GM12864 (cell line): ENCODE measurements at places on chromosomes 5 and 9.

GRCh38 chr5:88863523-88863922, 19.5 kb downstream of the MEF2C start:
- no peak for DNase-seq

DNA sequence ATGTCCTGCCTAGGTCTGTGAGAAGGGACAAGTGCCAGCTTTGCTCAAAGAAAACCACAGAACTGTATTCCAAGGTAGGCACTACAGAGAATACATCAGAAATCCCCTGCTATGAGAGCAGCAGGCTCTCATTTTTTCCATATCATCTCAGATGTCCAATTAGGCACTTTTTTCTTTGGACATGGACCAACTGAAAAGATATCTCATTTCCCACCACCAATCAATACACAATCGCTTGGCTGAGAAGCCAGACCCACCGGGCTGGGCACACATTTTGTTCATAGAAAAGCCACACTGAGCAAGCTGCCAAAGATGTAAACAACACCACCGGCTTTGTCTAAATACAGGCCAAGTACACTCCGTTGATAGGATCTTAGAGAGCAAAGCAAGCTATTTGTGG, 25.9 kb downstream of the STOM start:
- DNase-seq, result no peak

DNA sequence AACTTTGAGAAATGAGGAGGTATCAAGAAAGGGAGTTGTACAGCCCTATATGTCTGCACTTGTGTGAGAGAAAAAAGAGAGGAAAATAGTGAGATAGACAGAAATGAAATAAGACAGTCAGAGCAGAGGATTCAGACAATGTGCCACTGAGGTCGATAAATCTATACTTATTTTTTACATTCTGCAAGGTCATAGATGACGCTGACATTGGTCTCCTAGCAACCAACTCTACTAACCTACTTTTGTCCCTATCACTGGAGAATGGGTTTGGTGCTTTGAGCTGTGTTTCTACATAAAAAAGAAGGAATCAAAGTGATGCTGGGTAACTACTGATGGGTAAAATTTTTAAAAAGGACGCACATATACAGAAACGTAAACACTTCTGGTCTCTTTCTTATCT, 573.3 kb upstream of the RORB start:
- DNase-seq, result no peak

DNA sequence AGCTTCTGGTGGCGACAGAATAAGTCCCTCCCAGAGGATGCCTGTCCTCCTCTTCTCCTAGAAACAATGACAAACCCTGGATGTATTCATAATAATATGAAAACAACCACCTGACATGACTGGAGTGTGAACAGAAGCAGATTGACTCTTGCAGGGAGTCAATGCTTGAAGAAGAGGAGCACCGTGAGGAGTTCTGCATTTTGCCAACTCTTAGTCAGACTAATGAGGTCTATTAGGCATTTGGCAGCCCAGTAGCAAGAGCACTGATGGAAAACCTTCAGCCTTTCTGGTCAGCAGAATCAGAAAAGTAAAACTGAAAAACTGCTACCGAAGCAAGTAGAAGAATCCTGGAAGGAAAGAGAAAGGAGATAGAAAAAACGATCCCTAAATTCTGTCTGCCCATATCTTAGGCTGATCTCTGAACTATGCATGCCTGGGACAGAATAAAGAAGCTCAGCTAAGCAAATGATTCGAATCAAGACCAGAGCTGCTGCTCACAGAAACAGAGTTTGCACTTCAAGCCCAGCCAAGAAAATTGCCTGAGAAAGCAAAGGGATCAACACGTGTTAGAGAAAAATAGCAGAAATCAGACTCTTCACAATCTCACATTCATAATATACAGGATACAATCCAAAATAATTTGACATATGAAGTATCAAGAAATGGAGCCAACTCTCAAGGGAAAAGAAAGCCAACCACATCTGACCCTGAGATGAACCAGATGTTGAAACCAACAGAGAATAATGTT, 69.5 kb upstream of the OSMR start:
- no peak for DNase-seq

DNA sequence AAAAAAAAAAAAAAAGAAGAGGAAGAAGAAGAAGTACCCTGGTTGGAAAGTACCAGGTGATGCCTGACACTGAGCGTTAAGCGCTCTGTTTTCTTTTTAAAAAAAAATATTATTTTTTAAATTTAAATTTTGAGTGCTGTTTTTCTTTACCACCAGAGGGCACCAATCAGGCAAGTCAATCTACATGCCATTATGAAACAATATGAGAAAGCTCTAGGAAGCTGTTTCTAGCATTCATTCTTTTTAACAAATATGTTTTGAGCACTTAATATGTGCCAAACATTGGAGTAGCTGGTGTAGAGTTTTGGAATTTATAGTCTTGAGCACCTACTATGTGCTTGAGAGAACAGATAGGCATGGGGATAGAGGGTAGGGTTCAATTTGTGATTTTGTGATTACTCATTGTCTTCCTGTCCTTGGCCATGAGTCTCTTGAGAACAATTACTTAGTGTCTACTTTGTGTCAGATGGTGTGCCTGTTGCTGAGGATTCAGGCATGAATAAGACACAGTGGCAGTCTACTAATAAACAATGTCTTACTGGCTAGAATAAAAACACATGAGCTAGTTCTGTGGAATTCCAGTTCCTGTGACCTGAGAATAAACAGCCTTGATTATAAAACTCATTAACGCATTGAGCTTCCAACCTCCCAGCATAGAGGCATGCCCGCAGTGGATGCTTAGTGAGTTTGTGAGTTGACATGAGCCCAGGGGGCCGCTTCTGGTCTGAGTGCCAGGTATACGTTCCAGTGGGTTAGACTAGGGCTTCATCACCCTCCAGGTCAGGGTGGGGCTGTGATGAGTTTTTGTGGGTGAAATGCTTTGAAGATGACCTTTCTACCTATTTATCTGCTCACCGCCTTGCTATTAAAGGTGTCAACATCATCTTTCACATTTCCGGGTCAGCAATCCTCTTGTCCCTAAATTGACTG, 3.0 kb upstream of the UBE2R2 start:
- DNase-seq, result no peak

DNA sequence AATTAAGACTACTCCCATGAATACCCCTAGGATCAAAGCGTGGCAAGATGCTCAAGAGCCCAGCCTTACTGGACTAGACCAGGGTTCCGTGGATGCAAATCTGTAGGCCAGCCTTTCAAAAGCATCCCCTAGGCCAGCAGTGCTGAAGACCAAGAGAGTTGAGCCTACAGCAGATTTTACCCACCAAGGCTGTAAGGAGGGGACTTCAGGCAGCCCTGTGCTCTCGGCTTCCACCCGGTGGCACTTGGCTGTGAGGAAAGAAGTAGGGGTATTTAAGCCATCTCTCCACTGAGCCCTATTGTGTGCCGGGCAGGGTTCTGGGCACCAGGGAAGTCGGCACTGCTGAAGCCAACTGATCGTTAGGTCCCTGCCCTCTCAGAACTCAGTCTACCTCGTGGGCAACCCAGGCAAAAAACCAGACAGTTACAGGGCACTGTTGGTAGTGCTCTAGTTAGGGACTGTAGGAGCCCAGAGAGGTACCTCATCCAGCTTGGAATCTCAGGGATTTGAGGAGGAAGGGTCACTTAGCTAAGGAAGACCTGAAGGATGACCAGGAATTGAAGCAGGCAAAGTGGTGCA, 25.5 kb downstream of the TCF7 start:
- DNase-seq, result no peak

- DNase-seq, result no peak
Observed at GRCh38 chr5:67032921-67033664, 163.5 kb downstream of the CD180 start.

- DNase-seq, result no peak
Observed at GRCh38 chr5:79243224-79243623, 7.3 kb downstream of the JMY start.

GRCh38 chr9:98652741-98653140, 56.0 kb downstream of the GABBR2 start:
- no peak for DNase-seq

GRCh38 chr9:134683714-134684374, 42.2 kb downstream of the COL5A1 start:
- no peak for DNase-seq

DNA sequence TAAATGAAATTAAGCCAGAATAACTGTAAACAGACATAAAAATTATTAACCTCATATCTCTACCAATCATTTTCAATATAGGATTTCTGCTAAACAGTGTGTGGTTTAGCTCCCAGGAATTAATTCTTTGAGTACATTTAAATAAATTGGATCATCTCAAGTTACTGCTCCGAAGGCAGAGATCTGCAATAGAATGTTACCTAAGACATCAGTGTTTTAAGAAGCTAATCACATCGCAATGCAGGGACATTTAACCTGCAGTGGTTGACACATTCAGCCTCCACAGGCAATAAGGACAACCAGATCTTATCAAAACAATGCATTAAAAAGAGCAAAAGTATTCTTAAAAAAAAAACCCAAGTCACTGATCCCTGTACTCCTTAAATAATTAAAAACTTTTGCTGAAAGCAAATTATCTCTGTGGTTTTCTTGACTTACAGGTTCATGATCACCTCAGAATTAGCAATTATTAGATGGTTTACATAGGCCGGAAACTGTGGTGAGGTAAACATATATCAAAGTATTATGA, 45.7 kb downstream of the PRDM6 start:
- no peak for DNase-seq

DNA sequence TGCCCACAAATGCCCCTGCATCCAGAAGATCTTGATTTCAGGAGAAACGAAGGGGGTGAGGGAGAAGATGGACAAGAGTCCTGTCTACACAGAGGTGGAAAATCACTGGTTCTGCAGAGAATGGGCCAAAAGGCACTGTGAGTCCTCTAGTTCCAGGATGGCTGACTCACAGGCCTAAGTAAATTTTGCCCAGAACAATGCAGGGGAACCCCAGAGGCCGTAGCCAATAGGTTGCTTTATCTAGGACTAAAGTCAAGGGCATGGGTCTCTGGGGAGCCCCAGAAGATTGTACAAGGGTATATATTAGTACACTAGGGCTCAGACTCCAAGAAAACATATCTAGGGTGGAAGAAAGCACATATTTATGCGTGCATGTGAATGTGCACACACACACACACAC, 98.0 kb downstream of the SLIT3 start:
- DNase-seq, result no peak

GRCh38 chr5:166712447-166713185, 1578.8 kb upstream of the WWC1 start:
- DNase-seq, result no peak

DNA sequence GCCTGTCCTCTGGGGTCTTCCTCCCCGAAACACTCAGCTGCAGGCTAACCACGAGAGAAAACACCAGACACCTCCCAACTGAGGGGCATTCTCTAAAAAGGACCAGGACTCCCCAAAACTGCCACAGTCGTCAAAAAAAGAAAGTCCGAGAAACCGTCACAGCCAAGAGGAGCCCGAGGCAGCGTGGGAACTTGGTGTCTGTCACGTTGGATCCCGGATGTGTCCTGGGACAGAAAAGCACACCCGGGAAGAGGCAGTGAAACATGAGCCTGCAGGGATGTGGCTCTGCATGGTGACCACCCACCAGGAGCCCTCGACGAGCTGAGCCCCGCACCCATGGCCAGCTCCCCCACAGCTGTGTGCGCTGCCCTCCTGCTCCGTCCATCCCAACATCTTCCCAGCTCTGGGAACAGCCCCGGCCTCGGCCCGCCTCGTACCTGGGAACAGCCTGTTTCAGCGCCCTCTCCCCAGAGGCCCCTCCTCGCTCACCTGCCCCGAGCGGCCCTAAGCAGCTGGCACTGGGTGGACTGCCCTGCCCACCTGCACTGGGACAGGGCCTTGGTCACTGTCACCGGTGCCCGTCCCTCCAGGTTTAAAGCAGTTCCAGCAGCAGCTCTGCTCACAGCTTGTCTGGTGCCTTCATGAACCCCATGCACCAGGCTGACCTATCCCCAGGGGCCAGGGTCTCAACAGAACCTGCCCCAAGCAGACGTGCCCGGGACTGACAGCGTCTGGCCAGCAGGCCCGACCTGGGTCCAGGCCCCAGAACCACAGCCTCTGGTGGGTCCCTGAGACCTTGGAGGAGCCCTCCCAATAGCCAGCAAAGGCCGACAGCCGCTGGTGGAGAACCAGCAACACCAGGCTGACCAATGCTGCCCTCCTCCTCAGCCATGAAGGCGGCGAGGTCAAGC, 10.9 kb downstream of the SLC12A7 start:
- no peak for DNase-seq

DNA sequence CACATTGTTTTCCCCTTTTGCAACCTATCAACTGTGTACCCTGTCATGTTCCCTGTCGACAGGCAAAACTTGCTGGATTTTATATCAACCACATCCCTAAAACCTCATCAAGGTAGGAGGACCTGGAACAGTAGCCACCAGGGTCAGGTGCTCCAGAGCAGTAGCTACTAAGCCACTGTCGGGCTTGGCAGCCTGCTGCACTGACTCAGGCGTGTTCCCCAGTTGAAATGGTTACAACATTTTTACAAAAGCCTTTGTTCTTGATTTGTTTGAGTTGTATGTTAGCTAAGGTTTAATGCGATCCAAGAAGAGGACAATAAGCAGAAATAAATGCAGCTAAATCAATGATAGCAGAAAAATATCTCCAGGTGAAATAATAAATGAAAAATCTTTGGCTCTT, 407.4 kb upstream of the TLE4 start:
- DNase-seq, result no peak

- no peak for DNase-seq
Observed at GRCh38 chr5:121867403-121867802, 15.7 kb downstream of the FTMT start.

- DNase-seq, result peak; percentile 34
Observed at GRCh38 chr5:73160239-73160671, 12.7 kb upstream of the TMEM174 start.

- no peak for DNase-seq
Observed at GRCh38 chr5:150249744-150250143, 39.8 kb downstream of the CAMK2A start.

GRCh38 chr5:140146523-140146842, 20.7 kb downstream of the IGIP start:
- no peak for DNase-seq

- no peak for DNase-seq
Observed at GRCh38 chr9:73782166-73782565, 630.5 kb downstream of the ANXA1 start.

DNA sequence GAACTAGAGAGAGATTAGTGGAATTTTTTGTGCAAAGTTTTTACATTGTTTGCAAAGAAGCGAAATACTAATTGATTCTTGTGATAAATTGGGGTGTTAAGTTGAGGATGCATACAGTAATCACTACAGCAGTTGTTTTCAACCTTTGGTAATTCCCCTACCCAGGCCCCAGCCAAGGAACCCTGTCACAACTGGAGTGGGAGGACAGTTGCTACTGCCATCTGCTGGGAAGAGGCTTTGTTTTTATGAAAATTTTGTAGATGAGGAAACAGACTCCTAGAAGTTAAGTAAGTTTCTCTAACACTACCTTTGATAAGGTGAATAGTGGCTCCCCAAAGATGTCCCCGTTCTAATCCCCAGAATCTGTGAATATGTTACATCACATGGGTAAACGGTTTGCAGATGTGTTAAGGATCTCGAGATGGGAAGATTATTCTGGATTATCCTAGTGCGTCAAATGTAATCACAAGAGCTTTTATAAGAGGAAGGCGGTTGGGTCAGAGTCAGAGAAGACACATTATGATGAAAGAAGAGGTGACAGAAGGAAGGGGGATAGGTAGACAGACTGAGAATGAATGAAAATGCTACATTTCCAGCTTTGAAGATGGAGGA, 34.0 kb upstream of the PPP1R2B start:
- DNase-seq, result no peak

GRCh38 chr5:164203581-164204225, 698.3 kb downstream of the MAT2B start:
- no peak for DNase-seq
